Stimulated activated CD4-positive, alpha-beta T cell treated with anti-CD3 and anti-CD28 coated beads, Interleukin-1b, Interleukin-23, amount 100 ng/mL, for 1 hour (primary cell): ENCODE measurements at places on chromosomes 2 and 18.

DNA sequence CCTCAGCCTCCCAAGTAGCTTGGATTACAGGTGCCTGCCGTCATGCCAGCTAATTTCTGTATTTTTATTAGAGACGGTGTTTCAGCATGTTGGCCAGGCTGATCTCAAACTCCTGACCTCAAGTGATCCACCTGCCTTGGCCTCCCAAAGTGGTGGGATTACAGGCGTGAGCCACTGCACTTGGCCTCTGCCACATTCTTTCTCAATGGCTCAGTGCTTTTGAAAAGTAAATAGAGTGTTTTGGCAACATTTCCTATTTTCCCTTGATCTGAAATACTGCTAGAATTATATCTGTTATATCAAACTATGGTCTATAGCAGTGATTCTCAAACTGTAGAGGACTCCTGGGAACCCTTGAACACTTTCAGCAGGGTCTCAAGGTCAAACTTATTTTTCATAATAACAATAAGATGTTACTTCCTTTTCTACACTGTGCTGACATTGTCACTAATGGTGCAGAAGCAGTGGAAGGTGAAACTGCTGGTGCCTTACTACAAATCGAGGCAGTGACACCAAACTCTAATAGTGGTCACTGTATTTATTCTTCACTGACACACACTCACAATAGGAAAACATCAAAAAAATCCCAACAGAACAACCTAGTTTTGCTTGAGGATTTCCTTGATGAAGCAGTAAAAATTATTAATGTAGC is 10.6 kb downstream of the DAW1 start:
- DNase-seq, result no peak

DNA sequence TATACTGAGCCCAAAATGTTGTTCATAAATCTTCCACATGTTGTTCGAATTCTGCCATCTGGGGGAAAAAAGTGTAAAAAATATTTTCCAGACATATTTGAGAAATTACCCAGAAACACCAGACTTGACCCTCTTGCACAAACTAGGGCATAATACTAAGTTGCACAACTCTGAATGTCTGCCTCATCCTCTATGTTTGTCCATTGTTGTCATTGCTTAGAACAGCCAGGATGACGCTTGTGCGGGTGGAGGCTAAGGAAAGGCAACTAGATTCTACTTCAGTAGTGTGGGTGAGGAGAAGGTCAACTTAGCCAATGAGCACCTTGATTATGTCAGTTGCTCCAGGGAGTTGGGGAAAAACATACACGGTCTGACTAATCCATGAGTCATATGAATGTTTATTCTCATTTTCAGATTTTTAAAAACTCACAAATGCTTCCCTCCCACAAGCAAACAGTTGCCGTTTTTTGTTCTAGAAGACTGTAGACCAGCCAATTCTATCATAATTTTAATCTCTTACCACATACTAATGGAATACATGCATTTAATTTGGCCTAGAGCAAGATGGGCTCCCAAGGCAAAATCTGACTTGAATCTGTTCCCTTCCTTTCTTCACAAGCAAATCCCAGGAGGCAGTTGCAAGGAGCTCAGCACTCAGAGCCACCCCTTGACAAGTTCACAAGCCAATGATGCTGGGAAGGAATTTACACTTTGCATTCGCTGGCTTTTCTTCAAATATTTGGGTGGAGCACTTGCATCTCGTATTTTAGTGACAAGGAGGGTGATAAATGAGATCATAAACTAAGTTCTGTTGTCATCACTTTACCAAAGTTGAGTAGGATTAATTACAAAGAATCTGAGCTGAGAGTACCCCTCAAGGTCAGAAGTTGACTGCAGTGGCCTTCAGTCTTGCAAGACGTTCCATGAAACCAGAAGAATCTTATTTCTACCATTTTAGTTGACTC is 163.2 kb upstream of the TWIST2 start:
- no peak for DNase-seq

GRCh38 chr2:69583321-69583833 is 60.2 kb downstream of the AAK1 start:
- DNase-seq, result no peak

DNA sequence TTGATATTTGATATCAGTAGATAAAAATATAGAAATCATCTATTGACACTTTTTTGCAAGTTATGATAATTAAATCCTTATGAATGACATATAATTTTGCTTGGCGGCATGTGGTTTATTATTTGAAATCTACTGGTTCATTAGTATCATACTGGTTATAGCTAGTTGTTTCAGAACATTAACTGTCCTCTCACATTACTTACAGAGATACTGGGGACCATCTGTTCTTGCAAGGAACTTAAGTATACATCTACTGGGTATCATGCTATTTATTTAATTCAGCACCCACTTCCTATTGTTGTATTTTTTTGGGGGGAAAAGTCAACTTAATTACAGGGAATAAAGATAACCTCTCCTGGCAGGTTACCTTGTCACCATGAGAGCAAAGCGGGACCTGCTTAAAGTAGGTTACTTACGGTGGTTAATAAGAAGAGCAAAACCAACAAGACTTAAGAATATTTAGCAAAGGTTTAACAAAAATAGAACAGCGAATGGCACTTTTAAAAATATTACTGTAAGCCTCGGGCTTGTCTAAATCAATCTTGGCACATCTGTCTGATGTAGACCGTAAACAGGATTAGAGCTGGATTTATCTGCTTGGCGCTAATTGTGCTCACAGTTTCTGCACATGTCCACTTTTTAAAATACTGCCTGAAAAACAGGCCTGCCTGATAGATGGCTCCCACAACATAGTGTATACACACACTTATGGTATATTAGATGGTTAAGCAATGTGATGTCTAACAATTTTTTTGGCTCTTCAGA is 41.8 kb downstream of the CERKL start:
- DNase-seq, result no peak

DNA sequence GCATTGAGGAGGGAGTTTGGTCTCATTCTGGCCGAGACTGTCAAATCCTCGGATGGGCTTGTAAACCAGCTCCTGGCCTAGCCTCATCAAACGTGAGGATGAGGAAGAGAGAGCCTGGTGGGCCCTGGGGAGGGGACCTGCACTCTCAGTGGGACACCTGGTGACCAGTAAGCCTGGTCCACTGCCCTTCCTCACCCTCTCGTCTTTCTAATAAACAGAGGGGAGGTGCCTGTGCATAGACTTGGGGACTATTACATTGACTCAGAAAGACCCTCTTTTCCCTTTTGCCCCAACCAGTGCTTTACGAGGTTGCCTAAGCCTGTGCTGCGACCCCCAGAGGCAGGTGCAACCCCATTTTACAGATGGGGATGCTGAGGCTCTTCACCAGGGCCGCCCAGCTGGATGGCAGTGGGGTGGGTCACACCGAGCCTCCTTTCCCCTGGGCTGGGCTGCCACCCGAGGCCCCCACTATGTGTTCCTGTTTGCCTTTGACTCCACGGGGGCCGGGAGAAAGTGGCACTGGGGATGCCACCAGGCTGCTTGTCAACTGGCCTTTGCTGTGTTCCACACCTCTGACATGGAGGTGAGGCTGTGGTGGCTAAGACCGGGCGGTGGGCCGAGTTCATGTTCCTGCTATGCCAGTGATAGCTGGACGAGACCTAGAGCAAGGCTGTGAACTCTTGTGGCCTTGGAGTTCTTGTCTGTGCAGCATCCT is 85.9 kb downstream of the GLI2 start:
- DNase-seq, result no peak

DNA sequence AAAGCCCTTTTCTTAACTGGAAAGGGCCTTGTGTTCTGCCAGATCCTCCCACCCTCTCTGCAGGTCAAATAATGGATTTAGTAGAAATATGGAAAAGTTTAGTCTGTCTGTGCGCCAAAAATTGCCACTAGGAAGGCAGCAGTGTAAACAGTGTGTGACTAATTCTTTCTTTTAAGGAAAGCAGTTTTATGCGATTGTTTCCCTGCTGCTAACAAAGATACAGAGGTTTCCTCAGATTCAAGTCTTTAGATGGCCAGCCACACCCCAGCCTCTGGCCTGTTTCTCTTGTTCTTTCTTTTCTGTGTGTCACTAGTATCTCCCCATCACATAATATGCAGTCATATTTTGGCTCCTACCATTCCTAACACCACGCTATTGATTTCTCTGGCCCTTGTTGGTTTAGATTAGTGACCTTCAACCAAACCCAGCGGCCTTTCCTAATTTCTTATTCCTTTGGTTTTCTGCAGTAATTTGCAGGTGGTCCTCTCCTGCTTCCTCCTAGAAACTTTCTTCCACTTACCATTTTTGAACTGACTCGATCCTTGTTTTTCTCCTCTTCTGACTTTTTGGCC is 157.4 kb downstream of the LTBP1 start:
- no peak for DNase-seq

GRCh38 chr2:196286821-196287220 is 115.4 kb upstream of the STK17B start:
- DNase-seq, result no peak

DNA sequence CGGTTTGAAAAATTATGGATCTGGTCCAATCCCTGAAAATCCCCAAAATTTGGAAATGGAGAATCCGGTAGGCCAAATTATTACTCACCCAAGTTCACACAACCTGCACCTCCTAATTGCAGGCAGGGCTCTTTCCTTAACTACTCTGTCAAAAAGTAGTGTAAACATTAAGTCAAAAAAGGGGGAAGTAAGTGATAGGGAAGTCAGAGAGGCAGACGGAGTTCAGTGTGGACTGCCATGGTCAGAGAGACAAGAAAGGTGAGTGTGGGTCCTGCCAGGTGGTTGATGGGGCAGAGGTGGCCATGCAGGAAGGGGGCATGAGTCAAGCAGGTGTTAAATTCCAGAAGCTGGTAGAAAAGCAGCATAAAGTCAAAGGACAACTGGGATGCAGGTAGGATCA is 104.7 kb upstream of the STPG4 start:
- no peak for DNase-seq
